ENCODE measurements at places on chromosomes 5 and 9. TPM values are rescaled to one million over a fixed set of nuclear protein-coding genes. Genes with fewer than 3 reads are reported as not detected.

GRCh38 chr5:40409601-40410000, 270.1 kb upstream of the PTGER4 start:
- H3K27me3 ChIP-seq, result no peaks in the 10 kb centered on the region
- peaks cover 36% of the 10 kb centered on the region for H3K36me3 ChIP-seq
- H3K4me1 ChIP-seq, result peaks cover 59% of the 10 kb centered on the region
- peak overlapping the region; percentile 71 for H3K4me3 ChIP-seq

DNA sequence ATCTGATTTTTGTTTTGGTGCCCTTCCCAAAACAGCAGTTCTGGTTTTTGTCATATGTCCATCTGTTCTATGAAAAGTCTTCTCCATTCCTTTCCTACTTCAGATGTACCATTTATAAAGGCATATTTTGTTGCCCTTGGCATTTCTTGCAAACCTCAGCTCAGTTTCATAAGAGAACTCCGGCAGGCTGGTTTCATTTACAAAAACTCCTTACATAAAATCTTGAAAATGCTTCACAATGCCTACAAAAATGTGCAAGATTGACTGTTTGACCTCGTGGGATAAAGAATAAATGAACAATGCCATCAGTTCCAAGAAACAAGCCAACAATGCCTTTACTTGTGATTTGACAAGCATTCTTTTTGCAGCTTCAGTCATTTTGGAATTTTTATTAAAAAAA, 39.1 kb upstream of the CTNNAL1 start:
- DNase-seq, result no peak
- H3K27me3 ChIP-seq, result no peaks in the 10 kb centered on the region
- H3K36me3 ChIP-seq, result peaks cover 35% of the 10 kb centered on the region
- no peaks in the 10 kb centered on the region for H3K4me1 ChIP-seq
- no peak overlapping the region for H3K27ac ChIP-seq

DNA sequence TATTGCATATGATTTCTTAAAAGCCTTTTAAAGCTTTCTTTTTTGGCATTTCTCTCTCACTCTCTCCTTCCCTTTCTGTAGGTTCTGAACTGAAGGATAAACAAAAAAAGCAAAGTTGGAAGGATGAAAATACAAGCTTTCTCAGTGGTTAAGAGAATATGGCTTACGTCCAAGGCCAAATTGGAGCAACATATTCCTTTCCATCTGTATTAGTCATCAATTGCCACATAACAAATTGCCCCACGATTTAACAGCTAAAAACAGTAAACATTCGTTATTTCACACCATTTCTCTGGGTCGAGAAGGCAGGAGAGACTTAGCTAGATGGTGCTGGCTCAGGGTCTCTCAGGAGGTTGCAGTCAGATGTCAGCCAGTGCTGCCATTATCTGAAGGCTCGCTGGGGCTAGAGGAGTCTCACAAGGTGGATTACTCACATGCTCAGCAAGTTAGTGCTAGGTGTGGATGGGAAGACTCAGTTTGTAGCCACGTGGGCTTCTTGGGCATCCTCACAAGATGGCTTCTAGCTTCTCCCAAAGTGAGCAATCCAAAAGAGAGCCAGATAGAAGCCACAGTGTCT, 2.0 kb upstream of the ROR2 start:
- H3K4me1 ChIP-seq, result peaks cover 4% of the 10 kb centered on the region
- no peaks in the 10 kb centered on the region for H3K36me3 ChIP-seq
- H3K27me3 ChIP-seq, result peaks cover 60% of the 10 kb centered on the region
- DNase-seq, result no peak
- H3K4me3 ChIP-seq, result no peak overlapping the region

GRCh38 chr9:4334410-4334813, 34.5 kb upstream of the GLIS3 start:
- no peak overlapping the region for H3K27ac ChIP-seq
- H3K36me3 ChIP-seq, result no peaks in the 10 kb centered on the region
- DNase-seq, result no peak
- H3K4me3 ChIP-seq, result no peak overlapping the region

DNA sequence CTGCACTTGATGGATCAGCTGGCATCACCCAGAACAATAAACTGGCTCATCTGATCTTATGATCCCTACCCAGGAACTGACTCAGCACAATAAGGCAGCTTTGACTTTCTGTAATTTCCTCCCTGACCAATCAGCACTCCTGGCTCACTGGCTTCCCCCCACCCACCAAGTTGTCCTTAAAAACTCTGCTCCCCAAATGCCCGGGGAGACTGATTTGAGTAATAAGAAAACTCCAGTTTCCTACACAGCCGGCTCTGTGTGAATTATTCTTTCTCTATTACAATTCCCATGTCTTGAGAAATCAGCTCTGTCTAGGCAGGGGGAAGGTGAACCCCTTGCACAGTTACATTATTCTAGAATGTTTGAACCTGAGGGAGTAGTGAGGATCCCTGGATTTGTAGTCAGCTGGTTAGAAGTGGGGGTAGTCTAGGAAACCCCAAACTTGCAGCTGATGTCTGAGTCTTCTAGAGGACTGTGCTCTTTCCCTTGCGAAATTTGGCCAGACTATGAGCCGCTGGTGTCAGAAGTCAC, 111.7 kb upstream of the NEK6 start:
- DNase-seq, result no peak
- H3K36me3 ChIP-seq, result no peaks in the 10 kb centered on the region
- no peaks in the 10 kb centered on the region for H3K4me1 ChIP-seq
- H3K27me3 ChIP-seq, result peaks cover 15% of the 10 kb centered on the region
- no peak overlapping the region for H3K4me3 ChIP-seq
- no peak overlapping the region for H3K27ac ChIP-seq

DNA sequence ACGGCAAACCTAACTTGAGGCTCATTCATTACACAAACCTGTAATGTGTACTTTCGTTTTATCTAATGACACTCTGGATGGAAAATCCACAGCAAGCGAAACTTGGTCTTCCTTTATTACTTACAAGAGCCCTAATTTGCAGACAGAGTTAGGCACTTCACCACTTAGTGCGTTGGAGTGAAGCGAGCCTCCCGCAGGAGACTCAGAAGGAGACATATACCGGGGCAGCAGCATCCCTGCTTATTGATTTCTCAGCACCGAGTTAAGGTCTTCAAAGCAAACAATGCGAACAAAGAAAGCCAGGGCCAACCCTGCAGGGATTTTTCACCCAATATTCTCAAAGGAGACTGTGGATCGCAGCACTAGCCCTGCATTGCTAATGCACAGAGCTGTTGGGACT, 28.6 kb downstream of the LSM11 start:
- no peaks in the 10 kb centered on the region for H3K36me3 ChIP-seq
- no peaks in the 10 kb centered on the region for H3K27me3 ChIP-seq
- no peaks in the 10 kb centered on the region for H3K4me1 ChIP-seq
- H3K27ac ChIP-seq, result no peak overlapping the region

Gene PRSS3
- total RNA-seq, result not detected

Gene ECM2
- total RNA-seq, result not detected

Gene SPATA31A3
- not detected for total RNA-seq

Gene PLCXD3
- not detected for total RNA-seq

Gene RNF180
- total RNA-seq, result not detected
